ENCODE measurements at places on chromosomes 16 and 17.

DNA sequence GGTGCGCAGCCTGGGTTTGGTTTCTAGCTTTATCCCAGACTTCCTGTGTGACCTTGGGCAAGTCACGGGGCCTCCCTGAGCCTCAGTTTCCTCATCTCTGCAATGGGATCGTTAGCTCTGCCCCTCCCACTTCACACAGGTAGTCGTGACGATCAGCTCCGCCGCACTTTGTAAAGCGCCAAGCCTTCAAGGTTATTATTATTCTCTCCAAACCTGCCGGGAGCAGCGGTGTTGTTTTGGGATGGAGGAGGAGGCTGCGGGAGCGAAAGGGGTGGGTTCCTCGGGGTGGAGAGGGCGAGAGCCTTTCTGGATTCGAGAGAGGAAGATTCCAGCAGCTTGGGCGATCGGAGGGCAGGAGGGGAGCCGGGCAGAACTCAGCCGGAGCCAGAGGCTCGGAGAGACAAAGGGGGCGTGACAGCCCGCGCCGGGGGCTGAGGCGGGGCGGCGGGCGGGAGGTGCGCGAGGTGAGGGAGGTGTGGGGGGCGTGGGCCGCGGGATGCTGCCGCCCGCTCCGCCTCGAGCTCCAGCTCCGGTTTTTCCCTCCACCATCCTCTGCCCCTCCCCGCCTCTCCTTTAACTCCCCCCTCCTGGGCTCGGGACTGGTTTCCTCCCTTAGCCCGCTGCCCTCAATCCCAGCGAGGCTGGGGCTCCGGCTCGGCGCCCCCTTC lies at the start of gene EFNB3:
TSS of gene EFNB3 (plus strand) at position 602 of the 668 bp plus-strand sequence. CDS start 397 bp downstream, outside the sequence.
- peak; percentile 75 for DNase-seq

DNA sequence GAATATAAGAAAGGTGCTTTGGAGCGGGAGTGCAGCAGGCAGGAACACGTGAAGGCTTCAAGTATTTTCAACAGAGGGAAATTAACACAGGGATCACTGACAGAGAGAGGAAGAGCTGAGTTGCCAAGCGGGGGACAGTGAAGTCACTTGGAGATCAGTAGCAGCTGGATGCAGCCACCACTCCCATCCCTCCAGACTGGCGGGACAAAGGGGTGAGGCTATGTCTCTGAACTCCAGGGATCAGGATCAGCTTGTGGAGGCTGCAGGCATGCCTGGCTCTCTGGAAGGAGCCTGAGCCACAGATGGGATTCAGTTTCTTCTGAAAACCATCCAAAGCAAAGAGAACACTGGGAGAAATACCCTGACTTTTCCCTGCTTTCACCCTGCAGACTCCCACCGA lies 113.7 kb upstream of the IRX3 start:
- DNase-seq: peak; percentile 45

GRCh38 chr17:54983260-54983659 lies 14.7 kb downstream of the STXBP4 start:
- no peak for DNase-seq

DNA sequence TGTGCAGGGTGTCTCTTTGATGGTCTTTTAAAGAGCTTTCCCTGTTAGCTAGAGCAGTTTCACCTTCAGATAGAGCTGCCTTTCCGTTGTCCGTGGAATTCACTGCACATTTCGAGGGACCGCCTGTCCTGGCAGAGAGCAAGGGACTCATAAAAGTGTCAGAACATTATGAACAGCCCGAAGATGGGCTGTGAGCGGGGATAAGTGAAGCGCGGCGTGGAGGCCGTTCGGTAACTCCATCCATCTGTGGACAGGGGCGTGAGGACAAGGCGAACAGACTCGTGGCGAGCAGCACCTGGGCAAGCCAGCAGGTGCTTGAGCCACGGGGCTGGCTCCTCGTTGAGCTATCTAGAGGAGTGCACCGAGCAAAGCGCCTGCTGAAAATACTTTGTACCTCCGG lies 371.2 kb downstream of the MAF start:
- DNase-seq: no peak

DNA sequence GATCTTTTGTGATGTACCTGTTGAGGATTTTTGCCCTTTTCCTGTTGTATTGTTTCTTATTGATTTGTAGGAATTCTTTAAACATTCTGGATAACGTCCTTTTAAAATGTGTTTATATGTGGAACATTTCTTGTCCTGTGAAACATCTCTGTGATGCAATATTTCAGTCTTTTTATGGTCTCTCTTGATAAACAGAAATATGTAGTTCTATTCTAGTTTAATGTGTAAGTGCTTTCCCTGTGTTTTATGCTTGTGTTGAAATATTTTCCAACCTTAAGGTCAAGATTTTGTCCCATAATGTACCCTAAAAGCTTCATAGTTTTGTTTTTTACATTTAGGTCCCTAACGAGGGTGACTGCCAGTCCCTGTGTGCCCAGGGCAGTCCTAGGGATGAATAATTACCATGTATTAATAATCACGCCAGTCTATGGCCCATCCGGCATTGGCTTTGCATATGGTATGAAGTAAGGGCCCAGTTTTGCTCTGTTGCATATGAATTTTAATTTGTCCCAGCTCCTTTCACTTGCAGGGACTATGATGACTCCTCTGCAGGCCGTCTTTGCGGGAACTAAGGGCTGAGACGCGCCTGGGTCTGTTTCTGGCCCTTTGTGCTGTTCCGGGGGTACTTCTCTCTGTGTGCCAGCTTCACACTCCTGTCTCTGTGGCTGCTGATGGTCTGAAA lies 44.2 kb downstream of the RPTOR start:
- DNase-seq: no peak

DNA sequence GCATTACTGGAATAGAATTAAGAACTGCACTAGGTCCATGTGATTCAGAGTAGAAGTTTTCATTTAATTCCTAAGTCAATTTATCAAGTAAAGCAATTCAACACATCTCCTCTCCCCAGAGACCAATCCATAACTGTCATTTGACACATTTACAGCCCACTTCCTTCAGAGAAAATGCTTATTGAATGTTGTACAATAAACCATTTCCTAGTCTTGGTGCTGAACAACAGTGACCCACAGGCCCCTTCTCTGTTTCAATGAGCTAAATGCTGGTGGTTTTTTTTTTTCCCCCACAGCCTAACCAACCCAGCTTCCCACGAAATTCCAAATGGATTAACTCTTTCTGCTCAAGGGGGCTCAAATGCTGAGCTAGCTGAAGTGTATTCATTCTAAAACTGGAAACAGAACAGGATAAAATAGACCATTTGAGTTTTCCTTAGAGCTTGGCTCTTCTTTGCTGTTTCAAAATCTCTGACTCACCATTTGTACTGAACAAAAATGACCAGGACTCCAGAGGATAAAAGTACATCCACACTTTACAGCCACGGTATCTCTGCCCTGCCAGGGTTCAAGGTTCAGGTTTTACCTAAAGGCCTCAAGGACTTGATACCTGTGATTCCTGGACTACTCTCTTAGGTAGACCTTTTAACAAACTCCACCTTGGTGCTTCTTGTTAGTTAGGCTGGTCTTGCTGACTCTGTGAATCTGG lies 62.3 kb downstream of the TMEM100 start:
- peak; percentile 67 for DNase-seq

DNA sequence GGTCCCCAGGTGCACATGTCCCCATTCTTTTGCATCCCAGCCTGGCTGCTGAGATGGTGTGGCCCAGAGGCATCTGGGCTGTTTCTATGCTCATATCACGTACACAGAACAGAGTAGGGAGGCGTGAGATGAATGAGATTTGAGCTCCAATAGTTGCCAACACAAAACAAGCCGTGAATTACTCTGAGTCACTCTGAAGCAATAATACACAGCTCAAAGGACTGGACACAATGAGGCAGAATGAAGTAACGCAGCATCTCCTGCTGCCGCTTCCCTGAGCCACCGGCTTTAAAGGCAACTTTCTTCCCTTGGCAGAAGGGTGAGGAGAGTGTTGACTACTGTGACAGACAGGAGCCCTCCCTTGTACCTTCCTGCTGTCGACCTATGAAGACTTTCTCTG lies 33.9 kb upstream of the CLEC18B start:
- no peak for DNase-seq

DNA sequence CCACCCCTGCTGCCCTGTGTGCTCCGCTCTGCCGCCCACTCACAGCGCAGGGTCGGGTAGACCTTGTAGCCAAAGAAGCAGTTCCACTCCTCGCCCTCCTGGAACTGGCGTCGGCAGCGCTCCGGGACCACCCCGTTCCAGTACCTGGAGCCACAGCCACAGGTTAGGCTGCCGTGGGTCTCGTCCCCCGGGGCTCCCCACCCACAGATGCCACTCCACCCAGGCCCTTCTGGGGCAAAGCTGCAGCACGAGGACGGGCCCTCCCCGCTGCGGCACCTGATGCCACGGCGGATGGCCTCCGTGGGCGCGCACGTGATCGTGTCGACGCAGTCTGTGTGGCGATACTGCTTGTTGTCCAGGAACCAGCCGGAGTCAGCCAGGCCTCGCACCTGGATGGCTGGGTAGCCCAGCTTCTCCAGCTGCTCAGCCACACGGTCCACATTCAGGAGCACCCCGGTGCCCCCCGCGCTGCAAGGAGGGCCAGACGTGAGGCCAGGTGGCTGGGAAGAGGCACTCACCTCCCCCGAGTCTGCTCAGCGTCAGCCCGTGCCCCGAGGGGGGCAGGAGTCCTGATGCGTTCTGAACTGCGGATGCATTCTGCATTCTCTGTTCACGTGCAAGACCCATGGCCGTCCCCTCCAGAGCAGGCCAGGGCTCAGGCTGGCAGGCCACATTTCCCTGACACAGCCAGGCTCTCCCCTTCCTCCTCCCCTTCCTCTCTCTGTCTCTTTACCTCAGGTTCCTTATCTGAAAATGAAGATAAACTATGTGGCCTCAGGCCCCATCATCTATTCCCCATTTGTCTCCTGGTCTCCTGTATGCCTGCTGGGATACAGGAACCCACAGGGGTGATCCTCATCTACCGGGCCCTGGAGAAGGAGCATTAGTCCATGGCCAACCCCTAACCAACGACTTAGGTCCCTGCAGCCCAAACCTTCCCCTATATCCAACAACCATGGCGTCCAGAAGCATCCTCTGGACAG lies 4.1 kb downstream of the NOTUM start:
- no peak for DNase-seq

GRCh38 chr17:77111934-77112296 lies 28.9 kb upstream of the SEC14L1 start:
- no peak for DNase-seq

DNA sequence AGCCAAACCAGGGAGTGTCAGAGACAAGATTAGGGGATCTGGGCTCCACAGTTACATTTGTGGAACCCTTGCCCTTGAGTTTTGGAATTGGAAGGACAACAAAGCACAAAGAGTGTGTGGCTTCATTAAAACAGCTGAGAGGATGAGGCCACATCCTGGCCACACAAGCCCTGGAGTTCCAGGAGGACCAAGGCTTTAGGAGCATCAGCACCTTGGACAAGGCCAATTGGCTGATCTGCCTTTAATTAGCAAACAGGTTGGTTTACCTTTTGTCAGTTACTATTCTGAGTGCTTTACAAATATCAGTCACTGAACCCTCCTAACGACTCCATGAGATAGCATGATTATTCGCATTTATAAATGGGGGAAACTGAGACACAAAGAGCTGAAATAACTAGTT lies 54.7 kb downstream of the SLC6A2 start:
- DNase-seq: no peak

DNA sequence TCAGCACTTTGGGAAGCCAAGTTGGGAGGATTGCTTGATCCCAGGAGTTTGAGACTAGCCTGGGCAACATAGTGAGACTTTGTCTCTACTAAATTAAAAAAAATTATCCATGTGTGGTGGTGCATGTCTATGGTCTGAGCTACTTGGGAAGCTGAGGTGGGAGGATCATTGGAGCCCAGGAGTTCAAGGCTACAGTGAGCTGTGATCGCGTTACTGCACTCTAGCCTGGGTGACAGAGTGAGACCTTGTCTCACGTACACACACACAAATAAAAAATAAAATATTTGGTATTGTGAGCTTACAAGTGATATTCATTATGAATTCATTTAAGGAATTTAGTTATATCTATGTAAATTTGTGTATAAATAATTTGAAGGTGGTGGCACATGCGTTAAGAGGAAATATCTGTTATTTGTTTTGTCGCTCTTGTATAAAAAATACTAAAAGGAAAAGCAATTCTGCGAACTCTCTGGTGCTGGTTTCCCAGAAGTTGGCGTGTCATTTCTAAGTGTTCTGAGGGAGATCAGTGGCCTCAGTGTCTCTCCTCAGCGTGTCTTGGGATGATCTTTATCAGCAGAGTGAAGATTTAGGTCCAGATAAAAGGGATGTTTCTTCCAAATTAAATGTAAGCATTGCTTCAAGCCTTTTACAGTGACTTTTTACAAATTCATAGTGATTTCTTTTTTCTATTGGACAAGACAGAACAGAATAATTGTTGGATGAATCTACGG lies 187.6 kb downstream of the FTO start:
- DNase-seq: no peak

DNA sequence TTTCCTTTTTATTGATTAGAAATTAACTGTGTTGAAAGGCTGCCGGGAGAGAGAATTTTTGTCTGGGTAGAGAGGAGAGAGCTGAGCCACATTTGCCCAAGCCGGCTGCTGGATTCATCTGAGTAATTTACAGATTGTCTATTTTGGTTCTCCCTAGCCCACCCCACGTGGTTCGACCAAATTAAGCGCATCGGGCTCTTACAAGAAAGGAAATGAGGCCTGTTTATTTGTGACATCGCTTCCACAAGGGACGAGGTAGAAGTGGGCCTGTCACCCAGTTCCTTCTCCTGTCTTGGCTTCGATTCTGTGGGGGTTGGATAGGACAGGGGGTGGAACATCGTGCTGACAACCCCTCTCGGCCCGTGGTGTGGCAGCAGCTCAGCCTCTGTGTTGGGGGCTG lies 42.9 kb downstream of the SYT17 start:
- no peak for DNase-seq

Data from muscle of leg (tissue), 16 donors.